ENCODE measurements at places on chromosomes 3 and 15.
A peak's percentile ranks its signal among the peaks of the same experiment; 100 is the strongest.

DNA sequence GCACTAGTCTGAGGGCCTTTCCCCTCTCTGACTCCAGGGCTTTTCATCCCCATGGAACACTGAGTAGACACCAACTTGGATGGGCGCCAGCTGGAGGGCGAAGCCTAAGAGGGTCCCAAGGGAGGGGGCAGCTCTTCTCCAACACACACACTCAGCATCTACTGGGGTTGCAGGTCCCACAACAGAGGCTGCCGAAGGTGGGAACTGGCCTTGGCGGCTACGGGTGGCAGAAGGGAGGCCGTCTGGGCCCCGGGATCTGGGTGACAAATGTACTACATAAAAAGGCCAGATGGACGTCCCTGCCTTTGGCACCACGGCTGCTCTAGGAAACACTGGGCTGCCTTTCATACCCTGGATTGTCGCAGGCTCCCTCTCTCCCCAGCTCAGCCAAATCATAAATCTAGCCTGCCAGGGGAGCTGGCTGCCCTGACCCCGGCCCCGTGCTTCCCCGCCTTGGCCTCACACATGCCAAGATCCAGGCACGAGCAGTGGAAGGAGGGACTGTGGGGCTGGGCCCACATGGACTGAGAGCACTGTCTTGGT is 31.5 kb downstream of the SEMA5B start:
- DNase-seq, result no peak

- DNase-seq, result no peak
Measured at GRCh38 chr3:5057272-5057671, 64.8 kb upstream of the ARL8B start.

DNA sequence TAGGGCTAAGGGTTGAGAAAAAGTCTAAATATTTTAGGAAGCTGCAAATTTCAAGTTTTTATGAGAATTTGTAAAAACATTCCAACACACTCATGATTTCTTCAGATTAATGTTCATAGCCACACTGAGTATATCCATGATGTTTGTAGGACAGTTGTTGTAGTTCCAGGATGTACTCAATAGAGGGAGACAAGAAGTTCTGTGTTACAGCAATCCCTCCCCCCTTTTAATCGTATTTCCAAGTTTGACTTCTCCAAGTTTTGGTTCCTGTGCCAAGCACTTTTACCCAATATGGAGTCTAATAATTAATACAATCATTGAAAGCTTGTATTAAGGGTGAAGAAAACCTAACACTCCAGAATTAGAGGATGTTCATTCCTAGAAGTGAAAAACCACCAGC is 143.4 kb downstream of the FEZF2 start:
- DNase-seq, result peak; percentile 9

DNA sequence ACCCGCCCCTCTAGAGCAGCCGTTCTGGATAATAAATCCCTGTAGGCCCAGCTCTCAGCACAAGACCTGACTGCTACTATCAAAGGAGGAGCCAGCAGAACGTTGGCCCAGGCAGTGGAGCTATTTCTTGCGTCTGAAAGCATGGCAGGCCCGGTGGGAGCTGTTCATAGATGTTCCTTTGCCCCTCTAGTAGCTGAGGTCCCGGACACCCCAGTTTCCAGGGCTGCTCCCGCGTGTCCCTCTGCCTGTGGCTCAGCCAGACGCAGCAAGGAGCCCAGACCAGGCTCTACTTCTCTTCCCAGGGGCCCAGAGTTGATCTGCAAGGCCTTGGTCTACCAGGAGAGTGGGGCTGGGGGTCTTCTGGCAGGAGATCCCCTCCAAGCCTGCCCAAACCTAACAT is 76.1 kb downstream of the FAM174B start:
- no peak for DNase-seq

DNA sequence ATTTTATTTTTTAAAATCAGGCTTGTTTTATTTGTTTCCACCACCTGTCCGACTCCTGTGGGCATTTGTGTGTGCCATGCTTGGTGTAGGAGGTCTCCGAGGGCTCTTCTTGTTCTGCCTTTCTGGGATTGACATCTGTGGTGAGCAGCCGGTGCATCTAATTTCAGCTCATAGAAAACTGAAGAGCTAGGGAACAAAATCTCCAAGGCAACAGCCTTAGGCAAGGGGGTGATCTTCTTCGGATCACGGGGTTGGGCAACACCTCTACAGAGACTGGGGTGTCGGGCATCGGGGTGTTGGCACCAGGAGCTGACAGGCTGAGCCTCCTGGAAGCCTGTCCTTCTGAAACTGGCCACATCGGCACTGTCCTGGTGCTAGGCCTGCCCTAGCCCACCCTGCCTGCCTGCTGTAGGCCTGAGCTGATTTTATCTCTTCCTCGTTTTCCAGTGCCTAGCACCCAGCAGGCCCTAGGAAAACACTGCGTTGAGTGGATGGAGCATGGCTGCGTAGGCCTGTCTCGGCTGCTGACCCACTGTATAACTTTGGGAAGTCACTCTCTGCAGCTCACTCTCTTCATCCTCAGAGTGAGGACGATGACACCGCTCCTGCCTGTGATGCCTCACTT is 10.3 kb downstream of the CHCHD6 start:
- no peak for DNase-seq

DNA sequence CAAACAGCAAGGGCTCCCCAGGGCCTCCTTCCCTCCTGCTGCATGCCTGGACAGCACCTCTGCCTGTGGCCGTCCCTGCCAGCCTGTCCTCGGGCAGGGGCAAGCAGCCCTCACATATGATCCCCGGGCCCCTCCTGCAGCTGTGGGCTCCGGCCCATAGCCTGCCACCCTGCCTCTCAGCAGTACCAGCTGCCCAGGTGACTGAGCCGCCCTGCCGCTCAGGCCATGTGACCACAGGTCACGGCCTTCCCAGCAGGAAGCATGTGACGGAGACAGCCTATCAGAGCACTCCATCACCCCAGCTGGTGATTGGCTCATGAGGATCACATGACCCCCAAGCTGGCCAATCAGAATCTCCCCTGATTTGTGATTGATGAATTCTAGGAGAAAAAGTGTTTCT is 23.9 kb downstream of the ALDH1L1 start:
- no peak for DNase-seq

GRCh38 chr3:38739396-38739689 is 76.7 kb downstream of the SCN10A start:
- no peak for DNase-seq

- peak; percentile 76 for DNase-seq
Measured at GRCh38 chr3:35184775-35185174, 454.6 kb upstream of the ARPP21 start.

DNA sequence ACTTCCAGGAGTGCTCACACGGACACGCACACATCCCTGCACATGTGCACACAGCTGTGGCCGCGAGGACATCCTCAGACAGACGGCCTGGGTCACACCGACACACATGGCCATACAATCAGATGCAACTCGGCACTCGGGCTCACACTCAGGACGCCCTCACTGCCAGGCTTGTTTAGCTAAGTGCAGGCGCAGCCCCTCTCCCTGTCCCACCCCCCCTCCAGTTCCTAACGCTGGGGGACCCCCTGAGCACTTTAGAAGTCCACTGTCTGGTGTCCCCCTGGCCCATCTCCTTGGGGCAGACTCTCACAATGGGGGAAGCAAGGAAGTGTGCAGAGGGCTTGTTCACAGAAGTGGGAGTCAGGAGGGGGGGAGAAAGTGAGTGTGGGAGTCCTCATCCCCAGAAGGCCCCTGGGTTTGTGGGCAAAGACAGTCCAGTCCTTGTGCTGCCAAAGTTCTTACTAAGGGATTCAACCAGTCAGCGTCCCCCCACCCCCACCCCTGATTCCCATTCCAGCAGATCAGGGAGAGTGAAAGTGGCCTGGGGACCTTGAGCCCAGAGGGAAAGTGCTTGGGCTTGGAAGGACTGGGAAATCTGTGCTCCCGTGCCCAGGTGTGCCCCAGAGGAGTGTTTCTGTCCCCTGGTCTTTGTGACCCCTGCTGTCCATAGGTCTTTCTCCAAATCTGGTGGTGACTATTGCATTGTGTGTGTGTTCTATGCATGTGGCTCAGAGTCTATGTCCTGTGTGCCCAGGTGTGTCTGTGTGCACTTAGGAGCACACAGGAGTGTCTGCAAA is 767 bp upstream of the GATA2 start:
- no peak for DNase-seq
